Stimulated activated CD4-positive, alpha-beta T cell treated with anti-CD3 and anti-CD28 coated beads, TNF-alpha, amount 100 ng/mL, for 24 hours (primary cell): ENCODE measurements at places on chromosomes 11 and 22.

DNA sequence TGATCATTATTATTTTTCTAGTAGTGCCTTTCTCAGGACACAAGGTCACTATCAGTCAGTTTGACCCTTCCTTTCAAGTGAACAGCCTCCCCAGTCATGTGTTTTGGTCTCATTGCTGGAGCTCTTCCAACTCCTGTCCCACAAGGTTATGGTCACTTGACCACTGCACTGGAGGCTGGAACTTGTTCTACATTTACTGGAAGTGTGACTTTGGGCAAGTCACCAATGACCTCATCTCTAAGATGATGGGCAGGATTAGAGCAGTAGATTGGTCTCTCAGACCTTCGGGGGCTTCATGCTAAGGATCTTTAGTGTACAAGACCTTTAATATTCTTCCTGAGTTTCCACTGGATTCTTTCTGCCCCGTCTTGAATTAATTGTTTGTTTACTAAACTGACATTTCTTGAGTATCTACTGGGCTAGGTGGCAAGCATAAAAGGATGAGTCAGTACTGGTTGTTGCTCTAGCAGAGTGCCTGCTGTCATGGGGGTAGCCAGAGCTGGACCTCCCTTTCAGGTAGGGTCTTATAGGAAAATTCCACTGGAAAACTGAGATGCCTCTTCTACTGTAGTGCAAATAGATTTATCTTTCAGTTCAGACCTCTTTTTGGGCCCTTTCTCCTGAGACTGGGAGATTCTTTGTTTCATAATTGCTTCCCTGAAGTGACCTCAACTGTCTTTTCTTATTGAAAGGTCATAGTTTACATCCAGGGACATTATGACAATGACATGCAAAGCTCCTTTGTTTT is 106.8 kb downstream of the GRAMD1B start:
- DNase-seq = no peak

GRCh38 chr11:121563900-121564822 is 111.4 kb upstream of the SORL1-AS1 start:
- no peak for DNase-seq

DNA sequence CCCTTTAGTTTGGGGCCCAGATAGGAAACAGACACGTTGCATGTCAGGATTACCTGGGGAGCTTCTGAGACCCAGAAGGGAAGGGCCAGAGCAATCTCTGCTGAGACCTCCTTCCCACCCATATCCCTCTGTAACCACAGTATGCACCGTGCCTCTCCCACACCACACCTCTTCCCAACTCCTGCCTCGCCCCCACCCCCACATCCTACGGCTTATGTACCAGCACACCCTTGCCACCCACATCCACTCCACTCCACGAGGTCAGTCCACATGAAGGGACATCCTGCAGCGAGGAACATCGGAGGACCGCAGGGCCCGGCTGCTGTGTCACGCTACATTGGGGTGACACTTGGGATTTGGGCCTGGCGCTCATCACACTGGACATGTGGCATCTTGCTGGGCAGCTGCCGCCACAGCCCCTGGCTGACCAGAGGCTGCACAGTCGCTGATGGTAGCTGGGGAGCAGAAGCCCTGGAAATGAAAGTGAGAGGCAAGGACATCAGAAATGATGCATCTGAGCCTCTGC is 118.3 kb upstream of the LMO1 start:
- DNase-seq = no peak

- no peak for DNase-seq
Observed at GRCh38 chr11:706957-707816, 1.2 kb downstream of the EPS8L2 start.

DNA sequence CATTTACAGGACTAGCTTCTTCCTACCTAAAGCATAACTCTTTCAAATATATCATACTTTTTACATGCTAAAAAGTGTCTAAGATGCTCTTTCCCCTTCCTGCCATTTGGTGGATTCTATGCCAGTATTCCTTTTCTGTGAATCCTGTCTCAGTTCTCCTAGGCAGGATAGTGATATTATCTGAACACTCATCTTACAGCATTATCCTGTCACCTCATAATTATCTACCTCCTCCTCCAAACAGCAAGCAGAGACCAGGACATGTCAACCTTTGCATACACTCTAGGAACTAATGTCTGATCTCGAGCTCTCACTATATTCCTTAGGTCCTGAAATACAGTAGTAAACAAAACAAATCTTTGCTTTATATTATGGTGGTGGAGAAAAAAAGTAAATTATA is 275.5 kb downstream of the FAM181B start:
- no peak for DNase-seq

DNA sequence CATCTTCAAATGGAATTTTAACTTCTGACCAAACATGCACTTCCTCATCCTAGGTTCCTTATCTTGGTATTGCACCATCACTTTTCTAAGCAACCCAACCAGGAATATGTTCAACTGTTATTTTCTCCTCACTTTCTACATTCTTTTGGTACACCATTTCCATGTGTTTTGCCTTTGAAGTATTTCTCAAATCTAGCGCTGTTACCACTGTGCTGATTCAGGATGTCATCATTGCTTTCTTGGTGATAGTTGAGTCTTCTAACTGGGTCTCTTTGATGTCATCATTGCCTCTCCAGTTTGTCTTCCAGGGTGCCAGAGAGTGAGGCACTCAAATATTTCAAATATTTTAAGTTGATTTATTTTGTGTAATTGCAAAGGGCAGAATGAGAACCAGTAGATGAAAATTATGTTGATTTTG is 47.5 kb downstream of the HORMAD2 start:
- no peak for DNase-seq

DNA sequence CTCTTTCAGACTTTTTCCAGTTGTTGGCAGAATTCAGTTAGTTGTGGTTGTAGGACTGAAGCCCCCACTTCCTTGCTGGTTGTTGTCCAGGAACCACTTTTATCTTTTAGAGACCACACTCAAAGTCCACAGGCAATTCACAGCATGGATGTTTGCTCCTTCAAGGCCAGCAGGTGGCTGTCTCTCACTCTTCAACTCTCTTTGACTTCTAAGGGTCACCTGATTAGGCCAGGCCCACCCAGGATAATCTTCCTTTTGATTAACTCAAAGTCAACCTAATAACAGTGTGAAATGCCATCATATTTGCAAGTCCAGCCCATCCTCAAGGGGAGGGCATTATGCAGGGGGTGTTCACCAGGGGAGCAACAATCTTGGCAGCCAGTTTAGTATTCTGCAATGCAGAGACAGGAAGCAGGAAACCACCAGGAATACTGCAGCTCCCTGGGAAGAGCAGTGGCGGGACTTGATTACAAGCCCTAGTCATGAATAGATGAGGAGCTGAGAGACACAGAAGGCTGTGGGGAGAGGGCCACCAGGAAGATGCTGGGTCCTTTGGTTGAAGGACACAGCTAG is 52.4 kb downstream of the LRRC74B start:
- no peak for DNase-seq

GRCh38 chr22:35840302-35840739 is 122.6 kb downstream of the APOL5 start:
- no peak for DNase-seq

- DNase-seq = no peak
Observed at GRCh38 chr11:81888391-81888790, 845.3 kb downstream of the FAM181B start.

DNA sequence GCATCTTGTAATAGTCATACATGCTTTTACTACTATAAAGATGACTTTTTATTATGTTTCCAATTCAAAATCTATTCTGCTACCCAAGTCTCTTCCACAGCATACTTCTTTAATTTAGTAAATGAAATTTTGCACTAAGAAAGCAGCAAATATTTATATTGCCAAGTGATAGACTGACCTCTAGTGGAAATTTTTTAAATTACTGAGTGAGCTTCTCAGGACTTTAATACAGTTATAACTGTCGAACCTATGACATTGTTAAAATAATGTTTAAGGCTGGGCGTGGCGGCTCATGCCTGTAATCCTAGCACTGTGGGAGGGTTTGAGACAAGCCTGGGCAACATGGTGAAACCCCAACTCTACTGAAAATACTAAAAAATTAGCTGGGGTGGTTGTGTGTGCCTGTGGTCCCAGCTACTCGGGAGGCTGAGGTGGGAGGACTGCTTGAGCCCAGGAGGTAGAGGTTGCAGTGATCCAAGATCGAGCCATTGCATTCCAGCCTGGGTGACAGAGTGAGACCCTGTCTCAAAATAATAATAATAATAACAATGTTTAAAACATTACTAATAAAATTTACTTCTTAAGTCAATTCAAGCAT is 27.3 kb downstream of the STK33 start:
- no peak for DNase-seq

DNA sequence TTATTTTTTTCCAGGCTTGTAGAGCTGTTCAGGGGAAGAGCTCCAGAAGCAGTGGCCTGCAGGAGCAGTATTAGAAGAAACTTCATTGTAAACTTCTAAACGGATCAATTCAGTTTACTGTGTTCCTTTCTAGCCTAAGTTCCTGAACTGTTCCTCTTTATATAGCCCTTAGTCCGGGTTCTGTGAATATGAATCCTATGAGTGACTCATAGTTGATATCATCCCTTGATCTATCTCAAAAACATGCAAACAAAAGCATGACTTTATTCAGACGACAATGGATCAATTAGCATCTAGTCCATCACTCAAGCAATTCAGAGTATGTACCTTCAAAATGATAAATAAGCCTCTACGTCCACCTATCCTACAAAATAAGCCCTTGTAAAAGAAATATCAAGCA is at the start of gene MMP12:
Gene MMP12 (minus strand): TSS at position 131 of the 400 bp plus-strand sequence. CDS start 45 bp downstream, at position 86.
- DNase-seq = no peak

DNA sequence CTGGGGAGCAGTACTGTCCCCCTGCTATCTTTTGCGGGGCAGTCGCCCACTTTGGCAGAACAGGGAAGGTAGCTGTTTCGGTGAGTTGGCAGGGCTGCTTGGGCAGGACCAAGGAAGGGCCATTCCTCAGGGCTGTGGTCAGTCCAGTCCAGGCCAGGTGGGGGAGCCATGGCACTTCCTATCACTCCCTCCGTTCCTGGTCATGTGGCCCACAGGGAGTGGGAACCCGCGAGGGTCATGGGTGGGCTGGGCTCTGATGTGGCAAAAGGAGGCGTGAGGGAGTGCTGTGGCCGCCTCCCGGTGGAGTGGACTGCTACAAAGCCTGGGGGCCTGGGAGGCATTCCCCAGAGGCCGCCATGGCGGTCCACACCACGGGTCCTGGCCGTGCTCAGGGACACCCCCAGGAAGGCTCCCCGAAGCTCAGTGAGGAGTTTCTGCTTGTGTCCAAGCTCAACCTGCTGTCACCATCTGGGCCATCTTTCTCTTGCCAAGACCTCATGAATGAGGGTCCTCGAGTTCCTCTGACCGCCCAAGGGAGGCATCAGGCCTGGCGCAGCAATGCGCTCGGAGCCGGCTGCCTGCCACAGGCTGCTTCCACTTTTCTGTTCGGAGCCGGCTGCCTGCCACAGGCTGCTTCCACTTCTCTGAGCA is 11.9 kb downstream of the CHID1 start:
- no peak for DNase-seq

DNA sequence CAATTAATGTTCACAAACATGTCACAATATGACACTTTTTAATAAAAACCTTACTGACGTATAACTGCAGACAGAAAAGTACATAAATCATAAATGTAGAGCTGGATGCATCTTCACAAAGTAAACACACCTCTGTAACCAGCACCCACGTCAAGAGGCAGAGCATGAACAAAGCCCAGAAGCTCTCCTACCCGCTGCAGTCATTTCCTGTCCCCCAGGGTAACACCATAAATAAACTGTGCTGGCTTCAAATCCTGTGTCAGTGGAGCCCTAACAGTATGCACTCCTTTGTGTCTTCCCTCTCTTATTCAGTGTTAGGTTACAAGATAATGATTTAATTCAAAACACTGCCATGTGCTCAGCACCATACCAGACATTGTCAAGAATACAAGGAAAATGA is 5.7 kb downstream of the SYT13 start:
- DNase-seq = no peak

- no peak for DNase-seq
Observed at GRCh38 chr11:64760759-64761420, 1.1 kb upstream of the PYGM start.

DNA sequence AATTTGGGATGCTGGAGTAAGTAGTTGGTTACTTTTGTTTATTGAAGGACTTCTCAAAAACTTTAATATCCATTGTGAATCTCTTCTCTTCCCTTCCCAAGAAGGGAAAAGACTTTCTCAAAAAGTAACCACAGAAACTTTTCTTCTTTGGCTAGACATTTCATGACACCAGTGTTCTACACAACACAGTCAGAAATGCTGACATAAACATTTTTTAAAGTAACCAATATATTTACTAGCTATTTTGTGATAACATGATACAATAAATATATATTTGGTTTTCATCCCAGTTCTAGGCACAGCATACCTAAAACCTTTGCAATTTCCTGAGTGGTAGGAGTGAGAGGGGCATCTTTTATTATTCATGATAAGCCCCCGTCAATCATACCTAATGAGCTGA is 47.8 kb downstream of the FAM118A start:
- no peak for DNase-seq

DNA sequence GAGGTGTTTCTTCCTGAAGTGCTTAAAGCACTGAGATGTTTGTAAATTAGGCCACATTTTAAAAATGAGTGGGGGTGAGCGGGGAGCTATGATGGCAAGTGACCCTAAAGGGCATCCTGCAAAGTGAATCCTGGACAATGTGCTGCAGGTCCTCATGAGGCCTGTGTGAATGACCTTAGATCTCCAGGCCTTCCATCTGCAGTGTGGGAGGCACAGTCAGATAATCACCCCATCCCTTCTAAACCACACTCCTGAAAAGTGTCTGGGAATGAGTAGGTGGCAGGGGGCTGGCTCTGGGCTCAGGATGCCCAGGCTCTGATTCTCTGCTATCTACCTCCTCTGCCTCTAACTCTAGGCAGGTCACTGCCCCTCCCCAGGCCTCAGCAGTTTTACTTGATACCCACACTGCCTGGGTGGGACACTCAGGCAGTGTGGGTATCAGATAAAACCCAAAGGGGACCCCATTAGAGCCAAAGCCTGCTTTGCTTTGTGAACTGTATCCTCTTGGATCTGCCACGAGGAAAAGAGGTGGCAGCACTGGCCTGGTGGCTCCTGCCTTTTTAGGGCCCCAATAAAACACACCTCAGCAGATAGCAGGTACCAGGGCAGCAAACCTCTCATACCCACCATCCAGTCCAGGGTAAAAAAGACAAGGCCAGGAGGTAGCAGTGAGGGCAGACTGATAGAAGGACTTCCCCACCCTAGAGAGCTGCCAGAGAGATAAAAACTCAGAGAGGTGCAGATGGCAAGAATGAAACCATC is 10.5 kb downstream of the STARD10 start:
- no peak for DNase-seq

DNA sequence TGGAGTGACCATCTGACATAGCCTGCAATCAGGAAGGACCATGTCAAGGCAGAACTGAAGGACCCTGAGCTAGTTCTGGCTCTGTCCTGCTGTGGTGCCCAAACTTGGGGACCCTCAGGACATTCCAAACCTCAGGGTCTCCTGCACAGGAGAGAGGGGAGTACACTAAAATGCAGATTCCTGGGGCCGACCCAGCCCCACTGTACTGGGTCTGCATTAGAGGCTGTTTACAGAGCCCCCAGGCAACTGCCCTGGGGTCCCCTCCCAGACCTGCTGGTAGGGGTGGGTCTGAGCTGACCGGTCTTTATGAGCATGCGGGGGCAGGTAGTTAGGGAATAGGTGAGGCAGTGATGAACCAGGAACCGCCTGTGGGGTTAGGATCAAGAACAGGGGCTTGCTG is 6.8 kb downstream of the TRPM5 start:
- DNase-seq = no peak
